ENCODE measurements at places on chromosomes 7 and 10.

DNA sequence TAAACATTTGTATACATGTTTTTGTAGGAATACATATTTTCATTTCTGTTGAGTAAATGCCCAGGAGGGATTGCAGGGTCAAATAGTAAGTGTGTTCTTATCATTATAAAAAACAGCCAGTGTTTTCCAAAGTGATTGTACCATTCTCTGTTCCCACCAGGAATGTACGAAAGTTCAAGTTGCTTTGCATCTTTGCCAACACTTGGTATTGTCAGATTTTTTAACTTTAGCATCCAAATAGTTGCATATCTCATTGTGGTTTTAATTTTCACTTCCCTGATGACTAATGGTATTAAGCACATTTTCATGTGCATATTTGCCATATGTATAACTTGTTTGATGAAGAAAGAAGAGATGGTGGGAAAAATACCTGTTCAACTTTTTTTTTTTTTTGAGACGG is 213.9 kb downstream of the ZNF365 start:
- no peak for DNase-seq

- no peak for DNase-seq
Observed at GRCh38 chr10:51257511-51258248, 183.4 kb downstream of the PRKG1 start.

GRCh38 chr7:100768784-100769183 is 35.4 kb downstream of the ZAN start:
- no peak for DNase-seq

DNA sequence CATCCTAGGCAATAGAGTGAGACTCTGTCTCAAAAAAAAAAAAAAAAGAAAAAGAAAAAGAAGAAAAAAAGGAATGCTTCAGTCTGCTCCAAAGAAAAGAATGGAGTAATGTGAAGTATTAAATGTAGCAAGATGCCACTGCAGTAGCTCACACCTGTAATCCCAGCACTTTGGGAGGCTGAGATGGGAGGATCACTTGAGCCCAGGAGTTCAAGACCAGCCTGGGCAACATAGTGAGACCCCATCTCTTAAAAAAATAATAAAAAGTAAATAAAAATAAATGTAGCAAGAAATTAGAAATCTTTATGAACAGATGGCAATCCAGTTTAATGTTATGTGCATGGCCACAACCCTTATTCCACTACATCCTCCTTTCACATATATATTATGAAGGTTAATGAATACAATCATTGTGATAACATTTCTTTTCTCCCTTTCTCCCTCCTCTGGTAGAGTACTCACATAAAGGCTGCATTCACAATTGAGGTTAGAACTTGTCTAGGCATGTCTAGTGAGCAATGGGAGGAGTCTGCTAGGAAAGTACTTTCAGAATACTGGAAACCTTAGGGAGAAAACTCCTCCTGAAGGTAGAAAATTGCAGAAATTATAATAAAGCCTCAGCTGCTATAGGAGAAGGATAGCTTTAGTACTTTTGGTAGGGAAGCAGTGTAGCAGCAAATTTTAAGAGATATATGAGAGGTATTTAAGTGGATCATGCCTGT is 20.4 kb downstream of the KLLN start:
- DNase-seq: no peak

DNA sequence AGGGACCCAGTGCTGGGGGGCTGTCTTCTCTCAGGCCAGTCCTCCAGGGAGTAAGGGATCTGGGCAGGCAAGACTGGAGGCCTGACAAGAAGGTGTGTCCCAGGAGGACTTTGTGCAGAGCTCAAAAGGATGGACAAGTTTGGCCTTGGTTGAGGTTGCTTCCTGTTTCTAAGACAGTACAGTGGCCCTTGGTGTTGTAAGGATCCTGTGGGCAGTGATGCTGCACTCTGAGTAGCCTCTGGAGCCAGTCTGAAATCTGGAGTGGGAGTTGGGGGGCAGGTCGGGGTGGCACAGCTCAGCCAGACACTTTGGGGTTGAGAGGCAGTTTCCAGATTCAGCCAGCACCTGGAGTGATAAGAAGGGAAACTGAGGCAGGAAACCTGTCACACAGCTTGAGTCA is 139.2 kb upstream of the ZMIZ1 start:
- DNase-seq: no peak

- DNase-seq: peak; percentile 79
Observed at GRCh38 chr10:117544004-117544701, 1.6 kb downstream of the EMX2 start.

All from muscle of back (tissue), 13 donors.